ENCODE measurements at places on chromosomes 11 and 22.

DNA sequence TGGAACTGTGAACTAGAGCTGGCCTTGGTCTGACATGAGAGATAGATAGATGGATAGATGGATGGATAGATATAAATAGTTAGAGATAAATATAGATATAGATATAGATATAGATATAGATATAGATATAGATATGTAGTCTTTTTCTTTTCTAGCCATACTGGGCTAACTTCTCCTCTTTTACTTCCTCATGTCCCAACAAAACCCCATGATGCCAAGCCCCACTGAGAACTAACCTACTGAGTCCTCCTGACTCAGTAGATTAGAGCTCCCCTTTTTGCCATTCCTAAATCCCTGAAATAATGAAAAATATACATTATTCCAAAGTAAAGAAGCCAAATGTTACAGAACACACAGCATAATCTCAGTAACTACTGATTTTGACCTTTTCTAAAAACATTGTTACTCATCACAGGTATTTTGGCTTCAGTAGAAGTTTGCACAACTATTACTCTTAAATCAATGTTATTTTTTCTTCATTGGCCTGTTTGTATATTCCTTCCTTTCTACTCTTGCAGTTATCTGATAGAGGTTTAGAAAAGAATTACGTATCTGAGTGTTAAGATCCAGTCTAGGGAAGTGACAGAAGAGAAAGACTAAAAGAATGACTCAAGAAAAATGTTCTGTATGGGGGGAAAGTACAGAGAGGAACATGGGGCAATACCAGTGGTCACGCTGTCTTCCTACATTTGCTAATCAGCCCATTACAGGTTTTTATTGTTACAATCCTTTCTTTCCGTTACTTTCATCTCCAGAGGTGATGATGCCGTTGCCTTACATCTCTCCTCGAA lies 6.0 kb upstream of the OR10D3 start:
- no peak for DNase-seq

GRCh38 chr22:27629908-27630673 lies 171.5 kb downstream of the MN1 start:
- no peak for DNase-seq

GRCh38 chr11:118581057-118581456 lies 8.8 kb downstream of the ARCN1 start:
- peak; percentile 68 for DNase-seq

DNA sequence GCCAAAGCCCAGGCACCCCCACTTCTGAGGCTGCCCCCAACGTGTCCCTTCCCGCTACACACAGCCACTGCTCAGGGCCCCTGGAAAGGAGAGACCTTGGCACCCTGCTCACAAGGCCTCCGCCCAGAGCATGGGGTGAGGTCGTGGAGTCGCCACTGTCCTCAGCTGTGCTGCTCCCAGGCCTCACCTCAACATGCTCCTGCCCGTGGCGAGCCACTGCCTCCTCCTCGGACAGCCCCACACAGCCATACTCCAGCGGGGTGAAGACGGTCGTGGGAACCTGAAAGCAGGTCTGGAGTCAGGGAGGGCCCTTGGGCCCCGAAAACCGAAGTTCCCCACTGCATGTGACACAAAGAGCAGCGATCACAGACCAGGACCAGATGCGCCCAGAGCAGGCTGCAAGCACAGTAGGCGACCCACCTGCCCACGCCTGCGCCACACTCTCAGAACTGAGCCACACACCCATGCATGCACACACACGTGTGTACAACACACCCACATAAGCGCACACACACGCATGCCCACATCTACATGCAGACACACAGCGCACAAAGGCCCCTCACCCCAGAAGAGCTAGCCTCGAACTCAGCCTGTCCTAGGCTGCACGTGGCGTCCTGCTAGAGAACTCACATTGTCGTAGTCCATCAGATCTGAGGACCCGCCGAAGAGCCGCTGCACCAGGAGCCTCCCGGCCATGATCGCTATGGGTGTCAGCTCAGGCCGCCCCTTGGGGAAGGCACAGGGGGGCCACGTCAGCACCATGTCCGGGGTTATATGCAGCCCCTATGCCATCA lies 25.5 kb upstream of the GNB1L start:
- DNase-seq: no peak

GRCh38 chr22:35596821-35597220 lies 20.3 kb downstream of the MB start:
- DNase-seq: no peak

GRCh38 chr11:14789879-14790484 lies 102.0 kb downstream of the CYP2R1 start:
- peak; percentile 22 for DNase-seq

DNA sequence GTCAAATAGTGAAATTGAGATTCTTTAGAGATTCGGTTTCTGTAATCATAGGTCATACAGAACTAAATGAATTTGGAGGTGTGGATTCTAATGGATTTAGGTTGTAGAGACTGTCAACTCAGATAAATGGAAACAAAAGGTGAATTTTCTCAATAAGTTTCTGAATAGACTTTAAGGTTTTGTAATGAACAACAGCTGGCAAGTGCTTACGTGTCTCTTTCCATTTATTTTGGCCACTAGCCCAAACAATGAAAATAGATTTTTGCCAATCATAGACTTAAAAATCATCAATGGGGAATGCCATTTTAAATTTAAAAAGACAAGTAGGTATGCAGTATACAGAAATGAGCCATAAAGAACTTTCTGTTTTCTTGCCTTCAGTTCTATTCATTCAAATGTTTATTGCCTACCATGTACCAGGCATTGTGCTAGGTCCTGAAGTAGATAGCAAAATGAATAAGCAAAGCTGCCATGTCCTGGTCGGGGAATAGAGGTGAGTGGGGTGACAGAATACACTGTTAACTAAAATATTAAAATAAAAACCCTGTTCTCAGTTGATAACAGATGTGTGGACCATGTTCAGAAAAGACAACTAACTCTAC lies 16.9 kb upstream of the TMEM135 start:
- no peak for DNase-seq

GRCh38 chr11:64969209-64969608 lies 2.7 kb downstream of the MAJIN start:
- no peak for DNase-seq

Data from glomerular endothelial cell (primary cell).